ENCODE measurements at places on chromosomes 2 and 18.

GRCh38 chr18:9775178-9775577 lies 67.1 kb downstream of the RAB31 start:
- no peak for DNase-seq

- DNase-seq = no peak
Observed at GRCh38 chr2:122999258-122999657, 1025.8 kb upstream of the CNTNAP5 start.

DNA sequence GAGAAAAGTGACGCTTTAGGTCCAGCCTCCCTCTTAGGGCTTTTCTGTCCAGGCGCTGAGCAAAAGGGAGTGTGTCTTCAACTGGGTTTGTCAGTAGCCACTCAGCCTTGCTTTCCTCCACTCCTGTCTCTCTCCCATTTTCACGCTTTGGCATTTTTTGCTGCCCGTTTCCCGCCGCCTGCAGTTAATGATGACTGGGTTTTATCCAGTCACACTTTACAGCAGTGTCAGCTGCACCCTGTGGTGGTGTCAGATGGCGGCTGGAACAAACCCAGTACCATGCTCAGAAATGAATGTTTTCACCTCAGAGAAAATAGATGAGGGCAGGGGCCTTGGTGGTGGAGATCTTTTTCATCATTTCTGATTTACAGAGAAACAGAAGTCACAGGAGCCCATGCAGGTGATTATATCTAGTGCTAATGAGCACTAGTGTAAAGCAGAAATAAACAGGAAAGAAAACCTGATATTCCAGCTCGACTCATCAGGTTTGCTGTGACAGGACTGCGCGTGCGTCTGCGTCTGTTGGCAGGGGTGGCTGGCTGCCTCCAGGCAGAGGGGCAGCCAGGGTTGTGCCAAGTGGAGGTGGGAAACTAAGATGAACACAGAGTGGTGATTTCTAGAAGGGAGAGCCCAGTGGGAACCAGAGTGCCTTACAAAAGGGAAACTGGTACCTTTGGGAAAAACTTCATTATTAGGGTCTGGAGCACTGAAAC lies 139.9 kb downstream of the TANC1 start:
- no peak for DNase-seq

- no peak for DNase-seq
Observed at GRCh38 chr2:192585418-192585817, 390.7 kb upstream of the TMEFF2 start.

GRCh38 chr2:102604769-102605168 lies 14.6 kb upstream of the SLC9A2 start:
- no peak for DNase-seq

DNA sequence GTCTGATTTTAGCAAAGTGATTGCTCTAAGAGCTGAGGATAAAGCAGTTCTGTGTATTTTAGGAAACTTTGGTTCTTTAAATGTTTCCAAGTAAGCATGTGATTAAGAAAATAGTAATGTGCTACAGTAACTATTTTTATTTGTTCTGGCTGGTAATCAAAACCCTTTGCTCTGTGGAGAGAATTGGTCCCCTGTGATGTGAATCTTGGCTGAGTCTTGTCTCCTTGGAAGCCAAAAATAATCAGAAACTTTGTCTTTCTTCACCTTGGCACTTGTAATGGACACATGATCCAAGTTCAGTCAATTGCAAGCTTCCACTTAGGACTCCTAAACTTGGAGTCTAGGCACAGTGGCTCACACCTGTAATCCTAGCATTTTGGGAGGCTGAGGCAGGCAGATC lies 422.7 kb upstream of the CDH20 start:
- no peak for DNase-seq

DNA sequence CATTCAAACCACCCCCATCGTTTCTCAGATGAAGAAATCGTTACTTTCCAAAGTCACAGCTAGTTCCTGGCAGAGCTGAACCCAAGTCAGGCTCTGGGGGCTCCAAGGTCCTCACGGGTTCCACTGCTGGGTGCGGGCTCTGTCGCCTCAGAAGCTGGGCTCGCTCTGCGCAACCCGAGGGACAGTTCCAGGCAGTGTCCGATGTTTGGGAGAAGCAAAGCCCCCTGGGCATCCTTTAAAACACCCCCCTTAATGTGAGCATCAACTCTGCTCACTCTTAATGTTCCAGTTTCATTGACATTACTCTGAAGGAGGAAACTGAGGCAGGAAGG lies 796 bp downstream of the AOX1 start:
- DNase-seq = no peak

DNA sequence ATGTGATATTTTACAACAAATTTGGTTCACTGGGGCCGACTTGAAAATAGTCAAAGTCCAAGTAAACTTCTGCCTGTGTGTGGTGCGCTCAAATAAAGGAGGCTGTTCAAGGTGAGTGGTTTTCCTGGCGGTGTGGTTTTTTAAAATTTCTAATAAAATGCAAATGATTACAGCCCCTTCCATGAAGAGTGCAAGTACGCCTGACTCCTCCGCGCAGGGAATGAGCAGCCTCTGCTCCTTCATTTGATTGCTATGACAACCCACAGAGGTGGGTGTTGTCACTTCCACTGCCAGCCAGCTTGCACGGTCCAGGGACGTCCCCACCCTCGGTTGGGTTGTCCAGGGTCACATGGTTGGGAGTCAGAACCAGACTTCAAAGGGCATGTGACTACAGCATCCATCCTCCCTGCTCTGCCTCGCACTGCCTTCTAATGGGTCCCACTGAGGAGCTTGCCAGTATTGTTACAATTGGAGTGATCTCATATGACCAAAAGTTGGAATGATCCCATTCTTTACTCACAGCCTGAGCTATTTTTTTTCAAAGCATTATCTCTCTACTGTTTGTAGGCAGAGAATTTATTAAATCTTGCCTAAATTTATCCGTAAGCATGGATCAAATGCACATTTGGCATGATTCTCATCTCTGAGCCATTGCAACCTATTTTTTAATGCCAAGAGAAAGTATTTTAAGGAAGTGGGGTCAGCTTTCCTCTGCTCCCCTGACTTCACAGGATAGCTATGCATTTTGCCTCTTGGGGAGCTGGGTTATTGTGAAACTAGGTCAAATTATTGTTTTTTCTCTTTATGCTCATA lies 121.3 kb downstream of the AGAP1 start:
- DNase-seq = no peak

GRCh38 chr2:150526006-150526405 lies 38.5 kb upstream of the RND3 start:
- DNase-seq = no peak

DNA sequence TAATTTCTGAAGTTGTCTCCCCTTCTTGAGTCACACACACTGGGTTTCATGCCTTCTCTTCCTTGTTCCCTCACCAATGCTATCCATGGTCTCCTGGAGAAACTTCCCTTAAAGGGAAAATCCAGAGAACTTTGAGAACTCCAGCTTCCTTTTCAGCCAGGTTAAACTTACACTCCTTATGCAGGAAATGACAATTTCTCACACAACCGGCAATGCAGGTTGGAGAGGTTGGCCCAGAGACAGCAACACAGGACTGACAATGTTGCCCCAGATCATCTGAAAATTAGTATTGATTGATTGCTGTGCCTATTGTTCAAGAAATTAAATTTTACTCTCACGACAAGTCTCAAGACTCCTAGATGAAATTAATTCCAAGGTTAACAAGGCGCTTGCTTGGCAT lies 292.2 kb downstream of the NYAP2 start:
- no peak for DNase-seq

GRCh38 chr2:134110532-134110931 lies 143.3 kb upstream of the MGAT5 start:
- no peak for DNase-seq

DNA sequence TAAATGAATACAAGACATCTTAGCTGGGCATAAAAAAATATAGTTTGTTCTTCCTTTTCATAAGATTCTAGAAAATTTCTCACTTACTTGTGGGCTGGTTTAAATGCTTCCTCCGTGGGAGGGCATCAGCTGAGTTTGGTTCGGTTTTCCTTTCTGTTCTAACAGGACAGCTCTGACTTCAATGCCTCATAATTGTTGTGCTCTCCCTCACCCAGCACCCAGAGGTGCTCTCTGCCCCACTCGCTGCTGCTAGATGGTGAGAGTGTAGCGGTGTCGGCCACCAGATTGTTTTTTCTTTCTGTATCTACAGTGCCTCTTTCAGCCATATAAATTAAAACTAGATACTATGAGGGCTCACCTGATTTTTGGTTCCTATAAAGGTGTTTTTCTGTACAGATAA lies 407.2 kb upstream of the CDH7 start:
- no peak for DNase-seq

DNA sequence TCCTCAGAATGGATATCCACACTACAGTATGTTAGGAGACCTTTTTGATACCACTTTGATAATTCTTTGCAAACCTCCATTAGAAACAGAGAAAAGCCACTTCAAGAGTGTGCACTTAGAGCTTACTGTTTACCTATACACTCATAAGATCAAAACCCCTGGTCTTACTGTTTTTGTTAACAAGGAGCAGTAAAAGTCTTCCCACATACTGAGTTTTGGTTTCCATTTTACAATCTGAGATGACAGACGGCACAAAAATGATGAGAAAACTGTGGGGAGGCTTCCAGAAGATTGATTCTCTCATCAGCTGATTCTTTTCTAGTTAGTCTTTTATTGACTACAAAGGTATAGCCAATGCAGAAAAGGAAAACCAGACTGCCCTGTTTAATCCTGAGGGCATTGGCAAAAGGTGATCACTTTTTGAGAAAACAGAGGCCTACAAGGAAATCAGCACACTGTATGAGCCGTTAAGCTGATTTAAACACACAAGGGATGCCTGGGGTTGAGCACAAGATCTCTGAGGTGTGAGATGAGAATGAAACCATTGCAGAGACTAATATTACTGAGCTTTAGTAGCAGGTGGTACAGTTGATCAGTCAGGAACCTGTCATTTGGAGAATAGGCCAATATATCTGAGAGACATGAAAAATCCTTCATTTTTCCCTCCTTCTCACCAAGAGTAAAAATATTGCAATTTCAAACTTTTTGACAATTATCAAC lies 368.6 kb downstream of the GRB14 start:
- no peak for DNase-seq

- DNase-seq = no peak
Observed at GRCh38 chr18:58977801-58978200, 113.1 kb downstream of the ZNF532 start.

DNA sequence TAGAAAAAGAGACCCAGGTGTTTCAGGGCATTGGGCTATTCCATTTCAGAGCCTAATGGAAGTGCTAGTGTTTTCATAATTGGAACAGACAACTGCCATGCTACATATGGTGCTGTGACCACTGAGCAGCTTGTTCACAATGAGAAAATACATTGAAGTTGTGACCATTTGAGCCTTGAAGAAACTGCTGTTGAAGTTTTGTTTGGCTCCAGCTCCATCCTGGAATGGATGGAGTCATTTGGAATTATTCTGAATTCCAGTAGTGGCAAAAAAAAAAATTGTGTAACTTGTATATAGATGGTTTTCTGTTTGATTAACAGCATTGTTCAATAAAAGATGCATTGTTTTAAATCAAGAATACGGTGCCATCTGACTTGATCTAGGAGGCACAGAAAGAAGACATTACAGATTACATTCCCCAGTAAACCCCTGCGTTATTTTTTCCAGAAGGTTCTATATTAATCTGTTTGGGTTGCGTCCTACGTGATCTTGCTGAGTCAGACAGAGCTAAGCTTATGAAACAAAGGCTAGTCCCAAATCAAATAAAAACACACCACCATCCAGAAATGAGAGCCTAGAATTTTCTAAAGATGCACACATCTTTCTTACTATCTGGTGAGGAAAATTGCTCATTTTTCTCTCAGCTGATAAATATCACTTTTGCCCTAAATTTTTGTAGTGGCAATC lies 19.2 kb downstream of the FMNL2 start:
- DNase-seq = no peak

GRCh38 chr2:227347117-227347516 lies 22.1 kb downstream of the MFF start:
- DNase-seq = no peak

- DNase-seq = no peak
Observed at GRCh38 chr2:134152045-134153010, 101.5 kb upstream of the MGAT5 start.

DNA sequence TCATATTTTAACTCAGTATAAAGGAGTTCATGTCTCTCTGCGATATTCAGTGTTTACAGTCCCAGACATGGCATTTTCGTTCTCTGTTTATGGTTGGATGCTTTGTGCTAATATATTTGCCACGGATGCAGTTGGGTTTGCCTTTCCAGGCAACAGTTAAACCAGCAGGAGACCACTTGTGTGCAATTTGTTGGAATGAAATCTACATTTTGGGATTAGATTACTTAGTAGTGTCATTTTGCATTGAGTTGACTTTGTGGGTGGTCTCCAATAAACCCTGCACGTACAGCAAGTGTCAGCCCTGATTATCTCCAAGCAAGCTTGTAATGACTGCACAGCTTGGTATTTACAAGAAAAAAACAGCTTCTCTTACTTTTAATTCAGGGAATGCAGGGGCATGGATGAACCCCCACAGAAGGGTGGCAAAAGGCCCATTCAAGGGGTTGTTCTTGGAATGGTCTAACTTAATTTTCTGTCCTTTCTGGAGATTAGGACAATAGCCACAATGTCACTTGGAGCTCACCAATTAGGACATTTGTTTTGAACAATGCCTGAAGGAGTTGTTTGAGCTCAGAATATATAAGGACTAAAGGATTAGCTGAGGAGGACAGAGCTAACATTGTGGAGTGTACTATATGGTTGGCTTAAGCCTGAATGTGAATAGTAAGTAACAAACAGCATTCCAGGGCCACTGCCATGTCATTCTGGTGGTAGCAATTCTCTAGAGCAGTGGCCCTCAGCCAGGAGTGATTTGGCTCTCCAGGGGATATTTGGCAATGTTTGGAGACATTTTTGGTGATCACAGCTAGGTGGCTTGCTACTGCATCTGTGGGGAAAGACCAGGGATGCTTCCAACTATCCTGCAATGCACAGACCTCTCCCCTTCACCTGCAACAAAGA lies 121.5 kb downstream of the SLC4A3 start:
- no peak for DNase-seq

GRCh38 chr18:59810735-59811520 lies 88.9 kb upstream of the PMAIP1 start:
- no peak for DNase-seq

DNA sequence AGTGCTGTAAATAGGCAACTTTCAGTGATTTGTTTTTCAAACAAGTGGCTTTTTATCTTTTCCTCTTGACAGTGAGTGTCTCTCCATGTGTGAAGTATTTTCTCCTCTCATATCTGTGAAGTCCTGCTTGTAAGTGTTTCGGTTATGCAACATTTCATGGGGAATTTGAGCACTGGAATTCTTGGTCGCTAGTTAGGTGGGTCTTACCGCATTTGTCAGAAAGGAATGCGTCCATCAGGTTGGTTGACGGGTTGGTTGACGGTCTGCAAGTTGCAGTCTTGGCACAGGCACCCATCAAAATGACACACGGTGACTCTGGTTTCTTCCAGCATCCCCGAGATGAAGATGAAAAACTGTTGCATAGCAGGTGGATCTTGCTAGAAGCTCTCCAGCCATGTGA lies 109.8 kb downstream of the AGAP1 start:
- no peak for DNase-seq

GRCh38 chr2:162127422-162127821 lies 24.6 kb downstream of the GCG start:
- no peak for DNase-seq

- no peak for DNase-seq
Observed at GRCh38 chr2:406231-406630, 118.3 kb upstream of the ALKAL2 start.

- no peak for DNase-seq
Observed at GRCh38 chr18:75405351-75405750, 22.2 kb downstream of the SMIM21 start.

All from effector memory CD8-positive, alpha-beta T cell (primary cell).